Lung (tissue), 17 donors: ENCODE measurements at places on chromosomes 4 and X. TPM values are rescaled to one million over a fixed set of nuclear protein-coding genes. Genes with fewer than 3 reads are reported as not detected.

DNA sequence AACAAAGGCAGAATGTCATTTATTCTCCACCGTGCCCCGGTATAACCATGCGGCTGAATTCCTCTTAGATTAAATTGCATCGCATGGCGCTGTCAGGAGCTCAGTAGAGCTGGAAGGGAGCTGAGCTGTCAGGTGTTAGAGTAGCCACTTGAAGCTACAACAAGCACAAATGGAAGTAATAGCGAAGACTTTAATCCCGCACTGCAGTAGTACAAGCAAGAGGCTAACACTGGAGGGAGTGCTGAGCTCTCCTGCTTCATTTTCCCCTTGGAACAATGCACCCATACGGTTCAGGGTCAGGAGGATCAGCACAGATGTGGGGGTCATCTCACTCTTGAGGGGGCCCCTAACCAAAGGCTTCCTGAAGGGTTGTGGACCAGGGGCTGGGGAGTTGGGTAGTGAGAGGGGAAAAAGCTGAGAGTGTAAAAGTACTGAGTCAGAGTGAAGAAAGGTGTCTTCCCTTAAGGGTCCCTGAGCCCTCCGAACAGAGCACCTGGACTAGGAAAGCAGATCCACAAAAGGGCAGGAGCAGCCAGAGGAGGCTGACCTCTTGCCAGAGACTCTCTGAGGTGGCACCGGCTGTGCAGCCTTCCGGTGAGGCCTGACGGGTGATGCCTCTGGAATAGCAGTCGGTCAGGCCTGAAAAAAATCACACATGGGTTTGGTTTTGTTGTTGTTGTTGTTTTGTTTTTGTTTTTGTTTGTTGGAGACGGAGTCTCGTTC is 36.0 kb upstream of the CBR4 start:
- H3K36me3 ChIP-seq, result no peaks in the 10 kb centered on the region
- peaks cover 3% of the 10 kb centered on the region for H3K4me1 ChIP-seq
- H3K4me3 ChIP-seq, result no peak overlapping the region
- DNase-seq, result no peak
- no peak overlapping the region for H3K27ac ChIP-seq

- no peak for DNase-seq
- H3K27me3 ChIP-seq, result no peaks in the 10 kb centered on the region
- H3K4me3 ChIP-seq, result no peak overlapping the region
- H3K36me3 ChIP-seq, result no peaks in the 10 kb centered on the region
- H3K27ac ChIP-seq, result no peak overlapping the region
- no peaks in the 10 kb centered on the region for H3K4me1 ChIP-seq
Observed at GRCh38 chr4:48065587-48066052, 49.0 kb downstream of the NIPAL1 start.

- H3K4me3 ChIP-seq, result no peak overlapping the region
- no peaks in the 10 kb centered on the region for H3K36me3 ChIP-seq
- DNase-seq, result no peak
Observed at GRCh38 chr4:14855719-14856061, 146.6 kb upstream of the CPEB2 start.

Gene GAGE12F
- not detected for total RNA-seq

Gene CXorf49
- not detected for total RNA-seq

Gene BEX5
- total RNA-seq, result 1.9 TPM
